ENCODE measurements at places on chromosomes 1 and 21. TPM values are rescaled to one million over a fixed set of nuclear protein-coding genes. Genes with fewer than 3 reads are reported as not detected.

GRCh38 chr1:40462956-40463590 lies 12.8 kb downstream of the ZFP69B start:
- DNase-seq, result no peak
- H3K4me3 ChIP-seq, result no peak overlapping the region
- H3K27me3 ChIP-seq, result peaks cover 22% of the 10 kb centered on the region
- peaks cover 97% of the 10 kb centered on the region for H3K36me3 ChIP-seq

DNA sequence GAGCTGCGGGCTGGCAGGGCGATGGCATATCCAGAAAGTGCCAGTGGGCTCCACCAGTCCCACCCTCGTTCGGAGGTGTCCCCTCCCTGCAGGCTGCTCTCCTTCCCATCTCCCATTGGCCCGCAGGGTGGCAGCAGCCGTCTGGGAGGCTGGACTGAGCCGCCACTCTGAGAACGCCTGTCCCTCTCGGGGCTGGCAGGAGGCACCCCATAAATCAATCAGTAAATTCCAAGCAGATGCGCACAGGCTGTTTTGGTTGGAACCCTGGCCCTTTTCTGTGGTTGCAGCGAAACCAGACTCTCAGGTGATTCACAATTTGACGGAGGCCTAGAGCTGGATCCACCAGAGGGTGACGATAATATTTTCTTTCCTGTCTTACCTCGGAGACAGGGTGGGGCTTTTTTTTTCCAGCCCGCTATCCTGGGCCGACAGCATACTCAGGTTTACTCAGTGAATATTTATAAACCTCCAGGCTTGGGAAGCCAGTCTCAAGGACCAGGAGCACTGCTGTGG lies 99.7 kb downstream of the GLIS1 start:
- peak; percentile 26 for DNase-seq
- no peak overlapping the region for H3K4me3 ChIP-seq
- 0 out of 2 replicates have a peak, but pooled peaks cover 8% of the 10 kb centered on the region for H3K4me1 ChIP-seq
- H3K27ac ChIP-seq, result no peak overlapping the region
- no peaks in the 10 kb centered on the region for H3K27me3 ChIP-seq
- H3K36me3 ChIP-seq, result no peaks in the 10 kb centered on the region

DNA sequence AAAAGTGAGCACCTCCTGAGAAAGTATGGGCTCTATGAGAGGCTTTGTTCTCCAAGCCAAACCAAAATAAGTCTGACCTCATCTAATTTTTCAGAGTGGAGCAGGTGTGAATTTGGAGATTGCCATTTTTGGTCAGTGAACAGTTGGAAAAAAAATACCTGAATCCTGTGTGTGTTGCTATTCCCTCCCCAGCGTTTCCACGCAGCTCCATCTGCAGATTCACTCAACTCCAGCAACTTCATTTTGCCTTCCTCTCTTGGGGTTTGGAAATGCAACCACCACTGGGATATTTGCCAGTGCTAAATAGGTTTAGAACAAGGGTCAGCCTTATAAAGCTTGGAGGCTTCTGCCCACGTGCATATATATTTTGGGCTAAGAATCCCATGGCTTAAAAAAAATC lies 11.2 kb downstream of the CASQ2 start:
- H3K4me1 ChIP-seq, result no peaks in the 10 kb centered on the region
- no peak overlapping the region for H3K27ac ChIP-seq
- no peak overlapping the region for H3K4me3 ChIP-seq
- no peaks in the 10 kb centered on the region for H3K27me3 ChIP-seq

DNA sequence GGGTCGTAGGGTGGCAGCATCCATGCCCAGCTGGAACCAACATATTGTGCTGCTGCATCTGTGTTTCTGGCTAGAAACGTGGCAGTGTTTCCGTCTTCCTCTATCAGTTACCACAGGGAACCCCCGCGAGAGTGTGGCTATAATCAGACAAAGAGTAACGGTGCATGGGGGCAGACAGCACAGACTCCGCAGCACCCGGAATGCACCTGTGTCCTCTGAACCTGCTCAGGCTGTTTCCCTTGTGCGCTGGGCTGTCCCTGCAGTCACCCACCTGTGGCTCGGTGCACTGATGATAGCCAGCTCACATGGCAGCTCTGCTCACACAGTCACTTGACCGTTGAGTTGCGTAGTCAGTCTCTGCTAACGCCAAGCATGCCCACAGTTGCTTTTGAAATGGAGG lies 11.4 kb upstream of the PCBP3 start:
- no peak for DNase-seq
- no peak overlapping the region for H3K27ac ChIP-seq
- no peak overlapping the region for H3K4me3 ChIP-seq

GRCh38 chr1:210618369-210618768 lies 289.7 kb downstream of the HHAT start:
- H3K4me1 ChIP-seq, result peaks cover 3% of the 10 kb centered on the region
- H3K27ac ChIP-seq, result no peak overlapping the region
- no peak for DNase-seq
- no peaks in the 10 kb centered on the region for H3K27me3 ChIP-seq
- H3K36me3 ChIP-seq, result no peaks in the 10 kb centered on the region

The CD5L gene
- not detected for total RNA-seq

GRCh38 chr1:78437941-78438340 lies 52.8 kb upstream of the PTGFR start:
- no peaks in the 10 kb centered on the region for H3K36me3 ChIP-seq
- H3K4me3 ChIP-seq, result no peak overlapping the region
- peaks cover 10% of the 10 kb centered on the region for H3K4me1 ChIP-seq
- no peak overlapping the region for H3K27ac ChIP-seq
- no peak for DNase-seq

The CFAP107 gene
- not detected for total RNA-seq

DNA sequence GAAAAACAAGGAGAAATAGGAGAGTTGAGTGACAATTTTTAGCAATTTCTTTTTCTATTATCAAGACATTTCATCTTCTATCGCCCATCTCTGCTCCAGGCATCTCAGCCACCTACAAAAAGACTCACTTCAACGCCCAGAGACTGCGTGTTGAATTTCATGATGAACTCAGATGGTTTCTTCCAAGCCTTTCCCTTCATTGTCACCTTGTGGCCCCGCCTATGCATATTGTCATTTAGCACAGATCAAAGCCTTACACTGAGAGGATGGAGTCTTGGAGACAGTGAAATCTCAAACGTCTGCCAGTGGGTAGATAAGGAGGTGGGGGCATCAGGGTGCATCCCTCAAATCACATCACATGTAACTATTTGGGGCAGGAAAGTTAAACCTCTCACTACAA lies 319.4 kb downstream of the SIPA1L2 start:
- peaks cover 9% of the 10 kb centered on the region for H3K27me3 ChIP-seq
- no peak overlapping the region for H3K4me3 ChIP-seq
- H3K27ac ChIP-seq, result no peak overlapping the region
- H3K4me1 ChIP-seq, result peaks cover 20% of the 10 kb centered on the region

DNA sequence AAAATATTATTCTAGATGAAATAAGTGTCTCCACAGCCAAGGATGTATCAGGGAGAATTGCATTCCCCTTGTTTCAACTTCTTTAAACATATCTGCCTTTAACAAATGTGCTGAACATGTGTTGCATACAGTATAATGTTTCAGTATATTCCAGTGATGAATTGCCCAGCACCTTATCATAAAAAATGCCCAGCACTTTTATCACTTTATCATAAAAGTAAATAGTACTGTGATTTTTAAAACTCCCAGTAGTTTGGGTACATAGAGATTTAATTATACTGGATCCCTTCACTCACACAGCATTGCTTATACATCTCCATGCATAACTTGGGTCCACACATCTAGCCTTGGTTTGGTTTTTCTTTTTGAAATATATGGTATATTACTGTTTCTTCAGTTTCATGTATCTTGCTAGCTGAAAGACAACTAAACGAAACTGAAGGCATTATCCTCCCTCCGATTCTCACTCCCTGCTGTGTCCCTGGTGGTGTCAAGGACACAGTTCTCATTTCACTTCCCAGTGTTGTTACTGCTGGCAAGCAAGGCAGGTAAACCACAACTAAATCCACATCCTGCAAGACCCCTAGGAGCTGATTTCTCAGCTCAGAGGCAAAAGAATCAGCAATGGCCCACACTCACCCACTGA lies 118.2 kb upstream of the SLC44A3 start:
- H3K27ac ChIP-seq, result peak overlapping the region; percentile 73
- no peak for DNase-seq
- H3K4me1 ChIP-seq, result peaks cover 17% of the 10 kb centered on the region
- no peaks in the 10 kb centered on the region for H3K27me3 ChIP-seq
- H3K36me3 ChIP-seq, result no peaks in the 10 kb centered on the region
- H3K4me3 ChIP-seq, result no peak overlapping the region

The PPCS gene
- 36.8 TPM for total RNA-seq

DNA sequence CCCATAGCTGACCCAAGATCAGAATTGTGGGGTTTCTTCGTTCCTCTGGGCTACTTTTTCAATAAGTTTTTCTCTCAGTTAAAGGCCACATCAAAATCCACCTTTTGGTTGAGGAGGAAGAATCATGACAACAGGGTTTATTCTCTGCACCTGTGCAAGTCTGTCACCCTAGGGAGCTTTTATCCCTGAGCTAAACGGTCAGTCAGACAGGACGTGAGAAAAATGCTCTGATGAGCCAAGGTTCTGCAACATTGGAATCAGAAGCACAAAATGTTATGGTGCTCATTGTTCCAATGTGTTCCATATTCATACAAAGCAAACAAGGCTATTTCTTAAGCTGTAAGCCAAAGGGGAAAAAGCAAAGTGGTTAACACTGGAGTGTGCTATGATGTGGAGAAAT lies 7.4 kb upstream of the ERICH3 start:
- H3K27me3 ChIP-seq, result no peaks in the 10 kb centered on the region
- no peak for DNase-seq
- no peak overlapping the region for H3K27ac ChIP-seq
- H3K4me3 ChIP-seq, result no peak overlapping the region
- no peaks in the 10 kb centered on the region for H3K36me3 ChIP-seq

The CELSR2 gene
- total RNA-seq, result 26.8 TPM

The MR1 gene
- total RNA-seq, result 0.28 TPM

The IGSF21 gene
- total RNA-seq, result 28.0 TPM

GRCh38 chr1:92877792-92878191 lies 46.0 kb downstream of the RPL5 start:
- no peak overlapping the region for H3K27ac ChIP-seq
- H3K4me3 ChIP-seq, result no peak overlapping the region
- DNase-seq, result no peak
- H3K4me1 ChIP-seq, result peaks cover 19% of the 10 kb centered on the region
- H3K27me3 ChIP-seq, result no peaks in the 10 kb centered on the region
- H3K36me3 ChIP-seq, result peaks cover 3% of the 10 kb centered on the region

The PTBP2 gene
- 51.0 TPM for total RNA-seq

Measured in WTC11 (cell line).